ENCODE measurements at places on chromosomes 2 and 18.
A peak's percentile ranks its signal among the peaks of the same experiment; 100 is the strongest.

DNA sequence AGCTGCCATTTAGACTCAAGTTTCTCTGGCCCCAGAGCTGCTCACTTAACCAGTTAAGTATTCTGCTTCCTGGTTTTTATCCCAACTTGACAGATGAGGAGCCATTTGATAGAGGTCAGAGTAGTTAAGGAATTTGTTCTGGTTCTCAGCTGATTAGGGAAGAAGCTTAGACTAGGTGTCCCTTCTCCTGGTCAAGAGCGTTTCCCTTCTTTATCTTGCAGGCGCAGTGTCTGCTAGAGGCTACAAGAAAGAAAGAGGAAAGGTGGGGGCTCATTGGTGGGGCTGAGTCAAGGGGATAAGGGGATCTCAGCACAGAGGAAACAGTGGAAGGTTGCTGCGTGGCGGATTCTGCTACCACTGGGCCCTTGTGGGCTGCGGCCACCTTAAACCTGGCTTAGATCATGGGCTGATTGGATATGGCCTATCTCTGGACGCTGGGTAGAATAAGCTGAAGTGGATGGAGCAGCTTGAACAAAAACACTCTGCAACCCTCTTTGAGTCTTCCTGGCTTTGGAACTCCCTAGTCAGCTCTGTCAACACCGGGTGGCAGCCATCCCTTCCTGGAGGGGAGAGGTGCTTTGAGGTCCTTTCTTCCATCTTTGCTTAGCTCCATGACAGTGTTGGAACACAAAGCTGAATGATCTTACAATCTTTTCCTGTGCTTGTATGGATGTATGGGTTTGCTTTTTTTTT is 70.8 kb downstream of the QPCT start:
- DNase-seq, result no peak

GRCh38 chr2:34316788-34317187 is 717.7 kb upstream of the FAM98A start:
- no peak for DNase-seq

DNA sequence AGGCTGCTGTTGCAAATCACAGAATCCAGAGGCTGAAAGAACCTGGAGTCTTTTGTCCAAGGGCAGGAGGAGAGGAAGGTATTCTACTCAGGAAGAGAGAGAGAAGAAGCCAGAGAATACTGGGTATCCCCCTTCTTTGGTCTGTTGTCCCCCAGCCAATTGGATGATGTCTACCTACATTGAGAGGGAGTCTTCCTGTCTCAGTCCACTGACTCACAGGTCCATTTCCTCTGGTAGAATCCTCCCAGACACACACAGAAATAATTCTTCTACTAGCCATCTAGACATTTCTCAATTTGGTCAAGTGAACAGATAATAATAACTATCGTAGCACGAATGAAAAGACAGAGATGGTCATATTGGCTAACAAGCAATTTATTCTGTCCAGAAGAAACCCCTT is 416.4 kb upstream of the UBE2E3 start:
- DNase-seq, result no peak

DNA sequence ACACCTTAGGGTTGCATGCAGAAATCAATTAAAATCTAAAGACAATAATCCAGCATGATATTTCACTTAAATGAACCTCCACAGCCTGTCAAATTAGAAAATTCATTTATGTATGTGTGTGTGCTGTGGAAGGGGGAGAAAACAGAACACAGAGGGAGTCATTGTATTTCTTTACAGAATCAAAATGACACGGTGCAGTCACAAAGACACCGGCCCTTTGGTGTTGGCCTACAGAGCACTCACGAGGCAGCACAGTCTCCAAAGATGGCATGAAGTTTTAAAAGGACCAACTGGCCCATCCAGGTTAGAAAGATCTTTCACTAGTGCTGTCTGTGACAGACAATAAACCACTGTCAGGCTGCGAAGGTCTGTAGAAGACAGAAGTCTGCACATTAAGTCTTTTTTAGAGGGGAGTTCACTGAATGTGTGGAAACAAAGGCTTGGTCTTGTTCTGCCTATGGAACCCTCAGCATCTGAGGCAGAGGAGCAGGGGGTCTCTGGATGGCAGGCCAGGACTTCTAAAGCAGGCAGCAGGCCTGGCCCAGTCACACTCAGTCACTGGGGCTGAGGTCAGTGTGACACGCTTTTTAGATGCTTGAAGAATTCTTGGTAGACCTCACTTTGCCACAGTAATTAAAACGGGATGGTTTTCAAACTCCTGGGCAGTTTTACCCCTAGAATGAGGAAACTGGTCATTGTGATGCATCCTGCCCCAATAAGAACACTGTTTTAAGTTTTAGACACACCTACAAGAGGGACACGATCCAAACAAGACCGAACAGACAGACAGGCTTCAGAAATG is 184.9 kb downstream of the AFF3 start:
- DNase-seq, result no peak

DNA sequence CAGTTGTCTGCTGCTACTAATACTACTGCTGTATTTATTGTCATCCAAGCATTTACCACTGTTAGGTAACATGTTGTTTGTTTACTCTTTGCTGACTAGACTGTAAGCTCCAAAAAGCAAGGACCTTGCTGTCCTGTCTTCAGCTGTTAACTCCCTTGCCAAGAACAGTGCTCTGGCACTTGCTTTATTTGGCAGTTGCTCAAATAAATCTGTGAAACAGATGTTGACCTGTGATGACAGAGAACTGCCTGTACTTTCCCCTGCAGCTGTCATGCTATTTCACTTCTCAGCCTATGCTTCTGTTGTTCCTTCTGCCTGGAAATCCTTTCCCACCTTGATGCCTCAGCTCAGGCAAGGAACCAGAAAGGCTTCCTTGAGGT is 181.2 kb downstream of the ATAD2B start:
- DNase-seq, result peak; percentile 35

DNA sequence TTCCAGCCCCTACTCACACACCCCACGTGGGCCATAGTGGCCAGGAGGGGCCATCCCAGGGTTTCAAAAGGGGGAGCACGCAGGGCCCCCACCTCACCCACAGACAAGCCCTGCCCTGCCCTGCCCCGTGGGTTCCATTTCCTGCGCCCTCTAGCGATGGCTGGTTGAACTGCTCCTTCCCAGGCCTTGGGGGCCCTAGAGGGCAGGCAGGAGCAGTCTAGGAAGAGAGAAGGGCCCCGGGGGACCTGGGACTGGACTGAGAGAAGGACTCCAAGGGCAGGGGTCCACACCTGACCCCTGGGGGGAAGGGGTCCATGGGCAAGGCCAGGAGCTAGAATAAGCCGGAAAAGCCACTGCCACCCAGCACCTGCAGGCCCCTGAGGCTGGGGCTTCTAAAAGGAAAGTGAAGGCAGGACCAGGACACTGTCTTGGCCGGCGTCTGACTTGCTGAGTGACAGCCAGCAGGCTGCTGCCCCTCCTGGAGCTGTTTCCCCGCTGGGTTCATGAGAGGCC is 10.1 kb downstream of the CYP26B1 start:
- DNase-seq, result peak; percentile 75

- DNase-seq, result no peak
These were observed 117.4 kb downstream of the EML6 start for GRCh38 chr2:54840559-54841468.

DNA sequence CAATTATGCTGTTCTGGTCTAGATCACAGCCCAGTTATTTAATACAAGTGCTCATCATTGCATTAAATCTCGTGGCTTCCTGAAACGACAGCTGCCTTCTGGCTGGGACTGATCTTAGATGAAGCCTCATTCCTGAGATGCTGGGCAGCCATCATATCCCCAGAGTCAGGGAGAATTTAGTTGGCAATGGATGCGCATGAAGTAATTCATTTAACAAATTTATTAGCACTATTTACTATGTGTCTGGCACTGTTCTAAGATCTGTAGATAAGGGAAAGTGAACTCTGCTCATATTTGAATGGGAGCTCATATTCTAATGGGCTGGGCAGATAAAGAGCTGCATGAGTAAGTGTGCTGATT is 244.7 kb downstream of the KCNS3 start:
- DNase-seq, result no peak

GRCh38 chr2:205297846-205298245 is 384.5 kb upstream of the NRP2 start:
- DNase-seq, result no peak

- no peak for DNase-seq
These were observed 43.4 kb downstream of the STK39 start for GRCh38 chr2:168203762-168204693.

DNA sequence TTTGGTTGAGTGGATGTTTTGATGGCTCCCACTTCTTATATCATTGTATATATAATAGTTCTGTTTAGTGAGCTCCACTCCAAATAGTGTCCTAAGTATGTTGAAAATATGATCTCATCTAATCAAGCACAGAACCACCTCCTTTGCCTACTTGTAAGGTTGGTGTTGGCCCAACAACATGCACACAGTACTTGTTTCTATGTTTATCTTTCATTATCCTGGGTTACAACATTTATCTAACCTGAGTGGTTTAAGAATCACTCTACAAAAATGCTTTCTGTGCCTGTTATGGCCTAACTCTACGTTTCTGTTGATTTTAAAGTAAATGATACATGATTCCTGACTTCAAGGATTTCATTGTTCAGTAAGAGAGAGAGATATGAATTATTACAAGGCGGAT is 281.9 kb downstream of the FIGN start:
- DNase-seq, result no peak

GRCh38 chr2:189082376-189082975 is 97.1 kb downstream of the COL5A2 start:
- DNase-seq, result no peak

DNA sequence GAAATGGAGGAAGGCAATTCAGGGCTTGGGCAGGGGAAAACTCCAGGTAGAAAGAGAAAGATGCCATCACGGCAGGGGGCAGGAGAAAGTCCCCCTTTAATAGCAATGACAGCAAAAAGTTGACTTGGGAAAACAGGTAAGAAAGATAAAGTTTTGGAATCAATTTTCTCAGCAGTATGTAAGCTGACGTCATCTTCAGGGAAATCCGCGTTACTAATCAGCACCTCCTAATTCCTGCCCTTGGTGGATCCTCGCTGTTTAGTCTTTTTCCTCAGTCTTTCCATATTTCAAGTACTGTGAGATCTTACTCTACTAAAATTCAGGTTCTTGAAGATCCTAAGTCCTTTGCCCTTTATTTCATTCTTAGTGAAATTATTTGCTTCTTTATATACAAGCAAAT is 233.0 kb downstream of the MREG start:
- no peak for DNase-seq

GRCh38 chr2:191631754-191632153 is 46.2 kb upstream of the NABP1 start:
- no peak for DNase-seq

- no peak for DNase-seq
These were observed 94.4 kb downstream of the RHOB start for GRCh38 chr2:20541294-20541640.

- DNase-seq, result no peak
These were observed 48.9 kb downstream of the CDH2 start for GRCh38 chr18:28127763-28128658.

- DNase-seq, result no peak
These were observed 170.2 kb downstream of the ZNF385B start for GRCh38 chr2:179691235-179691634.

- no peak for DNase-seq
These were observed 70.8 kb upstream of the STK17B start for GRCh38 chr2:196242131-196242620.

All from erythroblast (primary cell).